Renal cortex interstitium (tissue), 15 donors: ENCODE measurements at places on chromosomes 7 and 10.

DNA sequence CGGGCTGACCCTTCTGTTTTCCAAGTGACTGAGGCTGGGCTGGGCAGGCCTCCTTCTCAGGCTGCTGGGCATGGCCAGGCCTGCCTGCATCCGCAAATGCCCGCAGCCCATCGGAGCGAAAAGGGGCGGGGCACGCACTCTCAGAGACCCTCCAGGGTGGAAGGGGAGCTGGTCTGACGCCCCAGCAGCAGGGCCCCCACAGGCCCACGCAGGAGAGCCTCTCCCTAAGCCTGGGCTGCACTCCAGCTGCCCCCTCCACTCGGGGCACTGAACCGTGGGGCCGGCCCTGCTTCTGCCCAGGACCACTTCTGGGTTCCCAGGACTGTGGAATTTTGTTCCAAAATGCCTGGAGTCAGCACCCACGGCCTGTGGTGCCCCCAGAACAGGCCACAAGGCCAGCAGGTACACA lies 9.3 kb downstream of the ADAP1 start:
- no peak for DNase-seq

GRCh38 chr7:157700231-157701005 lies 363.6 kb downstream of the DNAJB6 start:
- no peak for DNase-seq

- no peak for DNase-seq
These were observed 24.5 kb downstream of the SLC25A16 start for GRCh38 chr10:68502846-68503245.

DNA sequence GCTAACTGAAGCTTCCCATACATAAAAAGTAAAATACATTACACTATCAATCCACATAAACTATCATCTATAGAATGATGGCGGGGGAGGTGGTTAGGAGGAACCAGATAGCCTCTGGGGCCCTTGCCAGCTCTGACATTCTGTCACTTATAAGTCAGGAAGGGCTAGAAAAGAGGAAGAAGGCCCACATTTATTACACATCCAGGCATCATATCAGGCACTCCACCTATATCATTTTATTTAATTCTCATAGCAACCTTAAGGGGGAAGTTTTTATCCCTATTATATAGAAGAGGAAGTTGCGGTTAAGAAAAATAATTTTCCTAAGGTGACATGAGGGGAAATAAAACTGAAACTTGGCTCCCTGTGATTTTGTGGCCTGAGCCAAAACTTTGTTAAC lies 29.9 kb downstream of the HEPACAM2 start:
- no peak for DNase-seq

GRCh38 chr10:109889867-109890266 lies 33.4 kb downstream of the XPNPEP1 start:
- no peak for DNase-seq

GRCh38 chr7:17915796-17916195 lies 24.5 kb downstream of the SNX13 start:
- no peak for DNase-seq

GRCh38 chr7:42993038-42993437 lies 60.9 kb downstream of the MRPL32 start:
- DNase-seq, result no peak

DNA sequence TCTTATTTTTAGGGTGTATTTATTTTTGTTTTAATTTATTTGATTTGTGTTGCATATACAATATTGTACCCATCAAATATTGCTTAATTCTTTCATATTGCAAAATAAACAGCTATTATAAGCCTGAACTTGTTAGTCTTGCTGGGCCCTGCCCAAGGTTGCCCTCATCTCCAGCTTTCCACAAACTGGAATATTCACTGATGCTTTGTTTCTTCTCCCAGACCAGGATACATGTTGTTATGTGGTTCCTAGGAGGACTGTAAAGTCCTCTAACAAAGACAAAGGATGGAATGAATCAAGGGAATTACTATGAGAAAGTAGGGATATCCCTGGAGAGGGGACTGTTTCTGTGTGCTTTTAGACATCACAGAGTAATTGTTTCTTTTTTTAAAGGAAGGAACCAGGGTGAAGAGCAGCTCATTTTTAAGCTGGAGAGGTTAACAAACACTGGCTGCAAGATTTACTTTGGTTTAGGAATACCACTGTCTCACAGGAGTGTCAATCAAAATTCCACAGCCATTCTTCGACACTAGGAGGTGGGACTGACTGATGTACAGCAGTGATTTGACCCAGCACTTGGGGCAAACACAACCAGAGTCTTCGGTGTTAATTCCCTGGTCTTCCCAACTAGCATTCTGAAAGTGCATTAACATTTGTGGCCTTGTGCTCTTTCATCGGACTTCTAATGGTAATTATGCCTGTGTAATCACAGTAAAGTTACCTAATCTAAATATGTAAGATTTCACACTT lies 14.8 kb upstream of the CD36 start:
- DNase-seq, result no peak

DNA sequence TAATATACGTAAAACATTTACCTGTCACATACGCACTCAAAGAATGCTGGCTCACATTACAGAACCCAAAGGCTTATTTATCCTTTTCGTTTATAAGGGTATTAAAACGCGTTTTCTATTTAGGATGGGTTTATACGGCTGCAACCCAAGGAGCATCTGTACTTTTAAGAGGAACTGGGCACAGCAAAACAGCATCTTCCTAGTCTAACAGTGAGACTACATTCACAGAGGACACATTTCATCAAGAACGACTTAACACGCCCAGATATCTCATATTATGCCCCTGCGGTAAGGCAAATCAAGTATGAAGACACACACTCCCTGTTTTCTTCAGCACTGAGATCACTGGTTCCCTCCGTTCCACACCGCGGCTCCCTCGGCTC lies 533 bp upstream of the DMTF1 start:
- DNase-seq, result no peak

- DNase-seq, result no peak
These were observed 12.5 kb upstream of the CDK13 start for GRCh38 chr7:39937366-39938153.

DNA sequence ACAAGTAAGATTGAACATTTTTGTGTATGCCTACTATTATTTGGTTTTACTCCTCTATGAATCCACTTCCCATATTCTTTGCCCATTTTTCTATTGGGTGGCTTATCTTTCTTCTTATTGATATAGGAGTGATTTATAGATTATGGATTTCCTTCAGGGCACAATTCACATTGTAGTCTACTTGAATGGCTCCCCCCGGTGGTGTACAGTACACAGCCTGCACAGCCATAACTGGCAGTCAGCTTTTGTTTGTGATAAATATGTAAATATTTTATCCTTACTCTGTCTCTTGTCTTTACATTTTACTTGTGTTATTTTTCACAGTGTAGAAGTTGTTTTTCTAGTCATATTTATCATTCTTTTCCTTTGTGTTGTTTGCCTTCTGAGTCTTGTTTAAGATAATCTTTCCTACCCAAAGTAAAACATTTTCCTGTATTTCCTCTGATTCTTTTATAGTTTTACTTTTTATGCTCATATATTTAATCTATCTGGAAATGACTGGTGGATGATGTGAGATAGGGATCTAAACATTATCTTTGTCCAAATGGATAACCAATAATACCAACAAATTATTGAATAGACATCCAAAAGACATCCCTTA lies 23.9 kb upstream of the CALD1 start:
- no peak for DNase-seq

GRCh38 chr10:114335614-114336013 lies 68.7 kb downstream of the AFAP1L2 start:
- no peak for DNase-seq

DNA sequence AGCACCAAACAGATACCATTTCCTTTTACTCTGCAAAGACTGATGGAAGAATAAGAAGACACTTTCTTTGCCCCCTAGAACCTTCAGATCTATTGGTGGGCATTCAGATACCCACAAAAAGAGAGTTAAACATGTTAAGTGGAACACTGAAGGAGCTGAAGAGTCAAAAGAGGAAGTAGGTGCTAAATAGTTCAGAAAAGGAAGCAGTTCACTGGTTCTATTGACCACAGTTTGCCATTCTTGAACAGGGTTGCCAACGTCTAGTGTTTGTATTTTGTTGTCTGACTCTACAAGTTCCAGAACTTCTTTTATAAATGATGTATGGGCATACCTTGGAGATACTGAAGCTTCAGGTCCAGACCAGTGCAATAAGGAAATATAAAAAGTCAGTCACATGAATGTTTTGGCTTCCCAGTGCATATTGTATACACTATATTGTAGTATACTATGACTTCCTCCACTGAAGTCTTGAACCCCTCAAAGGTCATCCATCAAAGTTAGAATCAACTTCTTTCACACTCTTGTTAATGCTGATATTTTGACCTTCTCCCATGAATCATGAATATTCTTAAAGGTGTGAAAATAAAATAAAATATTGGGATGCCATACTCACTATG lies 47.5 kb upstream of the AGR3 start:
- no peak for DNase-seq

DNA sequence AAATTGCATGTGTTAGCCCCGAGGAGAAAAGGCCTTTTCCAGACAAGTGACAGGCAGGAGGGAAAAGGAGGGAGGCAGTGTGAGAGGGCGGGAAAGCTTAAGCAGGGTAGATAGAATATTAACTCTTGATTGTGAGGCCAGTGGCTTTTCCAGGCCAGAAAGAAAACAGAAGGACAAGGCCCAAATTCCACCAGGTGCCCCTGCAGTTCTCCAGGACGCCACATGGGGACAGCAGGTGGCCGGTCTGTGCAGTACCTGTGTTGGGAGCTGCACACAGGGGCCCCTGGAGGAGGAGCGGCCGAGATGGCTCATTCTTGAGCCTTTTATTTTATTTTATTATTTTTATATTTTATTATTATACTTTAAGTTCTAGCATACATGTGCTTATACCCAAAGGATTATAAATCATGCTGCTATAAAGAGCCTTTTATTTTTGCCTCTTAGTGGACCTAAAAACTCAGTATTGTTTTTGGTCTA lies 141.3 kb upstream of the KLF14 start:
- no peak for DNase-seq

- no peak for DNase-seq
These were observed 171.5 kb upstream of the TCF7L2 start for GRCh38 chr10:112778579-112778978.

- DNase-seq, result no peak
These were observed 49.5 kb downstream of the ZNF37A start for GRCh38 chr10:38143587-38143986.

- DNase-seq, result no peak
These were observed 415.5 kb upstream of the COBL start for GRCh38 chr7:51732116-51732515.

GRCh38 chr10:14294347-14295059 lies 36.2 kb downstream of the FRMD4A start:
- DNase-seq, result no peak

GRCh38 chr10:60186315-60187071 lies 203.2 kb downstream of the ANK3 start:
- no peak for DNase-seq

DNA sequence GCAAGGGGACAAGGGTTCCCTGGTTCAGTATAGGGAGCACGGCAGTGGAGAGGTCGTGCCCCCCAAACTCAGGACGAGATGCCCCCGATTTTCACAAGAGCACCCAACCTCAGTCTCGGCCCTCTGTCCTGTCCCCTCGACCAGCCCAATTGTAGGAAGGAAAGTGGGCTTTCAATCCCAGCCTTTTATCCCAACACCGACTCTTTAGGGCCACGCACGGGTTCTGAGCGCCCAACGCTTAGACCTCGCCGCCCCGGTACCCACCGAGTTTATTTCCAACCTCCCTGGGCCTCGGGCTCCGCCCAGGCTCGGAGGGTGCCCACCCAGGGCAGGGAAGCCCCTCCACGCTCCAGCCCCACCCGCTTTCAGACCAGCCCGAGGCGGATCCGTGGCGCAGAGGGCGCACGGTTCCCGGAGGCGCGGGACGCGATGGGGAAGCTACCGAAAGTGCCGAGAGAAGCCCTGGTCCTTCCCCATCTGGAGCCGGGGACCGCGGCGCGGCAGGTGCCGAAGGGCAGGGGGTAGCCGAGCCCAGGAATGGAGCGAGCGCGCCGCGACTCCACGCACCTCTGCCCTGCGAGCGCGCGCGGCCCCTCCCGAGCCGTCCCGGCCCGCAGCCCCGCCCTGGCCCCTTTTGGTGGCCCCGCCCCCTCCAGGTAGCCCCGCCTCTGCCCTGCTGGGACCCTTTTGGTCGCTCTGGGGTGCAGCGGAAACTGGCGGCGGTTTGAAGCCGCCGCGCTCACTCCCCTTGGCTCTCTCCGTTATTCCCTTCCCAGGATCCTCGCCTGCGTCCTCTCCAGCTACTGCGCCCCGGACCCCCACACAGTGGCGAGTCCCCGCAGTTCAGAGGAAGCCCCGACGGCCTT lies 20.4 kb downstream of the GRID2IP start:
- DNase-seq, result no peak

DNA sequence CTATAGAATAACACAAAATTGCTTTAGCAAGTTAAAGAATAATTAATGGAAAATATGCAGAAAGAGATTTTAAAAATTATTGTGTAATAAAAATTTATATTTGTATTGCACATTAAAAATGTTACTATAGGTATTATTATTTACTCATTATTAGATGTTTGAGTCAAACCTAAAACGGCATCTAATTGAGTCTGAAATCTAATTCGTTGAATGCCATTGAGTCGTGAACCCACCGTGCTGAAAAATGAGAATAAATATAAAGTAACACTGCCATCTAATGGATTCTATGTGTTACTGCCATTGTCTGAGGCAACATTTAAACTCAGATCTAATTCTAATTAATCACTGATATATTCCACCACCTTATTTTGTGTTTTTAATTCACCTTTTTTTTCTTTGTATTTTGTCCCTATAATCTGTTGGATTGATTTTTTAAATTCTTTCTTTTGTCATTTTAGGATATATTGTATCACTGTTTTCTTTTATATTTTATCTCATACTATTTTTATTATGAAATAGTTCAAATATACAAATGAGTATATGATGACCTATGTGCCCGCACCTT lies 62.2 kb downstream of the SAMD9 start:
- peak; percentile 21 for DNase-seq

DNA sequence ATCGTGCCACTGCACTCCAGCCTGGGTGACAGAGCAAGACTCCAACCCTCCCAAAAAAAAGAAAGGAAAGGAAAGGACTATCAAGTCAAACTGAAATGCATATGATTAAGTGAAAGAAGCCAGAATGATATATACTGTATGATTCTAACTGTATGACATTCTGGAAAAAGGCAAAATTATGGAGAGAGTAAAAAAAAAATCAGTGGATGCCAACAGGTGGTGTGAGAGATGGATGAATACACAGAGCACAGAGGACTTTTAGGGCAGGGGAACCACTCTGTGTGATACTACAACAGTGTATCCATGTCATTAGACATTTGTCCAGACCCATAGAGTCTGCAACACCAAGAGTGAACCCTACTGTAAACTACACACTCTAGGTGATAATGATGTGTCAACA lies 99.2 kb downstream of the SLIT1 start:
- DNase-seq, result no peak
